Smooth muscle cell of the pulmonary artery (primary cell): ENCODE measurements at places on chromosomes 6 and 20. TPM values are rescaled to one million over a fixed set of nuclear protein-coding genes. Genes with fewer than 3 reads are reported as not detected.

GJA1 gene
- total RNA-seq: 495 and 563 TPM in 2 replicates

RGS19 gene
- 7.7 and 14.5 TPM in 2 replicates for total RNA-seq

MYL9 gene
- 45.4 and 54.0 TPM in 2 replicates for total RNA-seq

GABRR1 gene
- not detected in 2 replicates for total RNA-seq

MAPK13 gene
- total RNA-seq: 16.7 and 17.1 TPM in 2 replicates

LY6G6C gene
- total RNA-seq: not detected in 2 replicates

CITED2 gene
- 76.7 and 143 TPM in 2 replicates for total RNA-seq

TMEM170B gene
- 1.8 and 2.2 TPM in 2 replicates for total RNA-seq

HLA-DRA gene
- 0.07 and 5.2 TPM in 2 replicates for total RNA-seq

FAM110A gene
- total RNA-seq: 2.1 and 2.5 TPM in 2 replicates

NT5E gene
- total RNA-seq: 593 and 667 TPM in 2 replicates

KCNK17 gene
- total RNA-seq: not detected in 2 replicates

WFDC10A gene
- not detected in 2 replicates for total RNA-seq

LIME1 gene
- total RNA-seq: 3.1 and 5.2 TPM in 2 replicates

TRIM15 gene
- not detected in 2 replicates for total RNA-seq

DNPH1 gene
- total RNA-seq: 29.1 and 40.7 TPM in 2 replicates

ACSS1 gene
- 1.7 and 4.2 TPM in 2 replicates for total RNA-seq

POM121L2 gene
- not detected in 2 replicates for total RNA-seq

PHF1 gene
- total RNA-seq: 25.1 and 30.0 TPM in 2 replicates

ANKRD6 gene
- 14.9 and 24.0 TPM in 2 replicates for total RNA-seq

SLC22A2 gene
- total RNA-seq: 0.07 and 1.7 TPM in 2 replicates

LY6G6F gene
- not detected in 2 replicates for total RNA-seq

PLA2G7 gene
- not detected in 2 replicates for total RNA-seq

C20orf202 gene
- 0.07 TPM in 1 of 2 replicates, not detected in the other for total RNA-seq

PLCB4 gene
- 4.8 and 6.9 TPM in 2 replicates for total RNA-seq

KIAA1755 gene
- 4.7 and 5.9 TPM in 2 replicates for total RNA-seq

PDE10A gene
- total RNA-seq: 8.5 and 16.0 TPM in 2 replicates

CRNKL1 gene
- total RNA-seq: 20.1 and 27.4 TPM in 2 replicates

EYS gene
- total RNA-seq: under 0.01 and 0.13 TPM in 2 replicates

FAM83D gene
- 4.5 and 7.8 TPM in 2 replicates for total RNA-seq

SYCP2L gene
- 0.07 TPM in 1 of 2 replicates, not detected in the other for total RNA-seq

DEF6 gene
- 0.59 and 1.7 TPM in 2 replicates for total RNA-seq

FOXS1 gene
- total RNA-seq: 20.6 and 23.1 TPM in 2 replicates

CCDC170 gene
- 0.33 and 0.46 TPM in 2 replicates for total RNA-seq

PPP1R14C gene
- 2.1 and 7.4 TPM in 2 replicates for total RNA-seq

RNF114 gene
- 49.0 and 53.2 TPM in 2 replicates for total RNA-seq

PTPRT gene
- total RNA-seq: under 0.01 and 0.07 TPM in 2 replicates

C6orf132 gene
- total RNA-seq: 0.66 and 2.5 TPM in 2 replicates

MAD2L1BP gene
- 12.5 and 13.9 TPM in 2 replicates for total RNA-seq

CCM2L gene
- 0.07 TPM in 1 of 2 replicates, not detected in the other for total RNA-seq

TRIM10 gene
- not detected in 2 replicates for total RNA-seq

LAMA4 gene
- 518 and 576 TPM in 2 replicates for total RNA-seq

MYT1 gene
- total RNA-seq: not detected in 2 replicates

MLN gene
- total RNA-seq: not detected in 2 replicates

F13A1 gene
- total RNA-seq: not detected in 2 replicates

TGM3 gene
- total RNA-seq: not detected in 2 replicates

SIM1 gene
- under 0.01 TPM in 1 of 2 replicates, not detected in the other for total RNA-seq

DLL1 gene
- total RNA-seq: 0.30 and 0.78 TPM in 2 replicates

NRN1 gene
- 0.39 and 16.3 TPM in 2 replicates for total RNA-seq

HELZ2 gene
- 42.8 and 56.6 TPM in 2 replicates for total RNA-seq

TSBP1 gene
- not detected in 2 replicates for total RNA-seq

RFX6 gene
- total RNA-seq: not detected in 2 replicates
